ENCODE measurements at places on chromosomes 13 and 19. TPM values are rescaled to one million over a fixed set of nuclear protein-coding genes. Genes with fewer than 3 reads are reported as not detected.

The YJU2 gene
- 16.2 TPM for total RNA-seq

The RFPL4AL1 gene
- not detected for total RNA-seq

GRCh38 chr19:1806184-1807029 is 5.7 kb downstream of the ATP8B3 start:
- no peak for DNase-seq

DNA sequence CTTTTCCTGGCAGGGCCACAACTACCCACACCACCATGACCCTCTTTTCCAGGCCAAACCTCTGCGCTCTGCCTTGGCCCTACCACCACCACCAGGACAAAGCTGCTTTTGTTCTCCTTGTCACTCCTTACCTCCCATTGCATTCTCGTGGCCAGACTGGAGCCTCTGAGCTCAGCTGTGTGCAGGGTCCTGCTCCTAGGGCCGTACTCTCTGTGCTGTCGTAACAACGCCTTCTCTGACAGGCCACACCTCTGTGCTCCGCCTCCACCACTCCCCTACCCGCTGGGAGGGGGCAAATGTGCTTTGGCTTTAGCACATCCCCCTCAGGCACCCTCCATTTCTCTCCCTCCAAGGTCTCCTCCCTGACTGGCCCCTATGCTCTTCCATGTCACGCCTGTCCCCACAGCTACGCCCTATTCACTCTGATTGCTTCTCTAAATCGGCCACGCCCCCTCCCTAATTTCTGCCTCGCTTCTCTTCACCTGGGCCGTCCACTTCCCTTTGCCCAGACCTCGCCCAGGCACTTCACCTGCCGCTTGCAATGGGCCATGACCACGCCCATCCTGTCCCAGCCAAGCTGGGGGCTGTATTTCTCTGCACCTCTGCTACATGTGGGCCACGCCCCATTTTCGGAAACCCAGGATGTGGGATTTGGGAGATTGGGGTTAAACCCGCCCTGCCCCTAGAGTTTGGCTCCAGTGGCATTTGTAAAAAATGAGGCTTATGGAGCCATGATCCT is 472.3 kb downstream of the KLF12 start:
- DNase-seq = no peak

DNA sequence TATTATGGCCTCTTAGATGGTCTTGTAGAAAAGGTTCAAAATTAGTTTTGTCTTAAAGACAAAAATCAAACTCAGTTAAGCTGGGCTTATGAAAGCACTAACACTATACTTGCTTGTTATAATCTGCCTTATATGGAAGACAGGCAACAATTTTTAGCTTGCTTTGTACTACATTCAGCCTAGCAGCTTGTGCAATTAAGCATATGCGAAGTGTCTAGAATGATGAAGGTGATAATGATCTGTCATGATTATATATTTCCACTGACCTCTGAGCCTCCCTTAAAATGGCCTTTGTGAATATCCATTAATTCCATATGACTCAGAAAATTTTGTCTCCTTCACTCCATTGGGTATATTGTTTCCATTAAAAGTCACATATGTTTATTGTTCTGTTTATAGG is 834.9 kb downstream of the OLFM4 start:
- no peak for DNase-seq

GRCh38 chr13:77345150-77345780 is 18.4 kb upstream of the MYCBP2 start:
- no peak for DNase-seq
